HCT116 (cell line): ENCODE measurements at places on chromosomes 3 and 15. TPM values are rescaled to one million over a fixed set of nuclear protein-coding genes. Genes with fewer than 3 reads are reported as not detected.

Gene MKRN3
- 10.1 TPM for total RNA-seq

DNA sequence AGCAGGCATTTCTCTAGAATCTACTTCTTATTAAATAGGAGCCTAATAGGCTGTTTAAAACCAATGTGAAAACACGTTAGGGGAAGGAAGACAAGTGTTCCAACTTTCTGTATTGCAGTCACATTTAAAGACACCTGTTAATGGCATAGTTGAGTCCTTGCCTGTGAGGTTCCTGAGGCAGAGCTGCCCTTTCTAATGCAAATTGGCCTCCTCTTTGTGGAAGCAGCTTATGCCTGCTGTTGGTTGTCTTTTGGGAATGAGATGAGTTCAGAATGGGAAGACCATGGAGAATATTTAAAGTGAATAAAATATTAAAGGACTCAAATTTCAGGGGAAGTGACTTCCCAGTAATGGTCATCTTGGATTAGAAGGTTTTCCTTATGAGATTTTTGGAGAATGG, 51.2 kb downstream of the NEK11 start:
- DNase-seq = no peak
- H3K36me3 ChIP-seq = no peaks in the 10 kb centered on the region
- no peaks in the 10 kb centered on the region for H3K4me1 ChIP-seq
- no peaks in the 10 kb centered on the region for H3K27me3 ChIP-seq
- H3K27ac ChIP-seq = no peak overlapping the region
- H3K4me3 ChIP-seq = no peak overlapping the region

- H3K4me1 ChIP-seq = no peaks in the 10 kb centered on the region
- H3K27ac ChIP-seq = no peak overlapping the region
- H3K4me3 ChIP-seq = no peak overlapping the region
- no peak for DNase-seq
Measured at GRCh38 chr15:79595306-79595705, 163.2 kb downstream of the MINAR1 start.

- no peaks in the 10 kb centered on the region for H3K27me3 ChIP-seq
- DNase-seq = no peak
- H3K4me1 ChIP-seq = no peaks in the 10 kb centered on the region
- H3K4me3 ChIP-seq = no peak overlapping the region
- no peaks in the 10 kb centered on the region for H3K36me3 ChIP-seq
Measured at GRCh38 chr15:58512522-58512921, 80.7 kb downstream of the LIPC start.

DNA sequence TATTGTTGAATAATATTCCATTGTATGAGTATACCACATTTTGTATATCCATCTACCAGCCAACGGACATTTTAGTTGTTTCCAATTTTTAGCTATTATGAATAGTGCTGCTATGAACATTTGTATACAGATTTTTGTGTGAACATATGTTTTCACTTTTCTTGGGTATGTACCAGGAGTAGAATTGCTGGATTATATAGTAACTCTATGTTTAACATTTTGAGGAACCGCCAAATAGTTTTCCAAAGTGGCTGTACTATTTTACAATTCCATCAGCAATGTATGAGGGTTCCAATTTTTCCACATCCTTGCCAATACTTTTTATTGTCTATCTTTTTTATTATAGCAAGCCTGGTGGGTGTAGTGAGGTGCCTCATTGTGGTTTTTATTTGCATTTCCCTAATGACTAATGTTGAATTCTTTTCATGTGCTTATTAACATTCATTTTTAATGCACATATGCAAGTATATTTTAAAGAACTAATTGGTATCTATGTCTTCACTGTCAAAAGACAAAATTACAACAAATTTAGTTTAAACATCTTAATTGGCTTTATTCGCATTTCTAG, 77.5 kb upstream of the PIAS1 start:
- no peaks in the 10 kb centered on the region for H3K36me3 ChIP-seq
- no peak overlapping the region for H3K4me3 ChIP-seq
- no peak overlapping the region for H3K27ac ChIP-seq
- no peak for DNase-seq

Gene HRG
- total RNA-seq = 0.42 TPM

DNA sequence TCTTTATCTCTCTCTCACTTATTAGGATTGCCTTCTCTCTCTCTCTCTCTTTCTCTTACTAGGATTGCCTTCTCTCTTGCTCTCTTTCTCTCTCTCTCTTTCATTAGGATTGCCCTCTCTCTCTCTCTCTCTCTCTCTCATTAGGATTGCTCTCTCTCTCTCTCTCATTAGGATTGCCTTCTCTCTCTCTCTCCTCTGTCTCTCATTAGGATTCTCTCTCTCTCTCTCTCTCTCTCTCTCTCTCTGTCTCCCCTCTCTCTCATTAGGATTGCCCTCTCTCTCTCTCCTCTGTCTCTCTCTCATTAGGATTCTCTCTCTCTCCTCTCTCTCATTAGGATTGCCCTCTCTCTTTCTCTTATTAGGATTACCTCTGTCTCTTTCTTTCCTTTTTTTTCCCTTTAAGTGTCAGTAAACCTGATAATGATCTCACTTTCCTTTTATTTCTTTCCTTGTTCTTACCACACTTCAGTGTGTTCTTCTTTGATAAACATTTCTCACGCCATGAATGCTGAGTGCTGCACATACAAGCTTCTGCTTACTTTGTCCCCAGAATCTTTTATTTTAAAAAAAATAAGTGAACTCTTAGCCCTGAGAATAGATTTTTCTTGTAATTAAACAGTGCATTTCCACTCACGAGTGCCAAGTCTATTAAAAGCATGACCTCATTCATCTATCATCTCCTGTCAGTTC, 243.4 kb upstream of the TBC1D5 start:
- DNase-seq = no peak
- no peaks in the 10 kb centered on the region for H3K36me3 ChIP-seq
- H3K4me1 ChIP-seq = no peaks in the 10 kb centered on the region
- no peak overlapping the region for H3K4me3 ChIP-seq
- no peaks in the 10 kb centered on the region for H3K27me3 ChIP-seq

GRCh38 chr15:40960925-40961324, 7.7 kb downstream of the CHAC1 start:
- H3K4me1 ChIP-seq = peaks cover 11% of the 10 kb centered on the region
- DNase-seq = peak; percentile 21
- no peaks in the 10 kb centered on the region for H3K36me3 ChIP-seq
- H3K4me3 ChIP-seq = no peak overlapping the region

Gene APPL1
- total RNA-seq = 30.8 TPM

DNA sequence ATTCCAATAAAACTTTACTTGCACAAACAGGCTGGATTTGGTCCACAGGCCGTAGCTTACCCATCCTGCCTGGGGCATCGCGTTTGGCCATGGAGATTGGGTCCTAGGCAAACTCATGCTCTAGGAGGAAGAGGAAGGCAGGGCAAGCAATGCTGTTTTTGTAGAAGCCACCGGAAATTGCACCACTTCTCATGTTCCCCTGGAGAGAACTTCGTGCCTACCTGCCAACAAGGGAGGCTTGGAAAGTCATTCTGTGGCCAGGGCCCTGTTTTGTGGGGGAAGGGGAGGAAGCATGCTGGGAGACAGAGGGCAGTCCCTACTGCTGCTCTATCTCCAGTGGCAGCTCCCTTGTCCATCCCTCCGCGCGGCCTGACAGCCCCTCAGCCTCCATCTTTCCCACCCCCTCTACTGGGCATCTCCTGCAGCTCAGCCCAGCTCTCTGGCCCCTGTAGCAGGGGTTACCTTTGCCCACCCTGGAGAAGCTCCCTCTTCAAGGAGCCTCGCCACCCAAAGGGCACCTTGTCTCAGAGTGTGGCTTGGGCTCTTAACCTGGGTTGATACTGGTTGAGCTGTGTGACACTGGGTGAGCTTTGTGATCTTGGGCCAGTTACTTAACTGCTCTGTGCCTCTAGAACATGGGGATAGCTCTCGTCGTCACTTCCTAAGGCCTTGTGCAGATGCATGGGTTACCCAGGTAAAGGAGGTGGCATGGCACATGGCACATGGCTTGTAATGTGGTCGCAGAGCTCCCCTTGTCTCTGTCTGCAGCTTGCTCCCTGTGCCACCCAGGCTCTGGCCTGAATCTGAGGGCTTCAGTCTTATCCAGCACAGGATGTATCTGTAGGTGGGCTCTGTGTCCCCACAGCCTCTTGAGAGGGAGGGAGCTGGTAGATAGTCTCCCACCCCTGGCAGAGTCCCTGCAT, 6.1 kb downstream of the ABTB1 start:
- no peaks in the 10 kb centered on the region for H3K27me3 ChIP-seq
- H3K36me3 ChIP-seq = no peaks in the 10 kb centered on the region
- H3K27ac ChIP-seq = no peak overlapping the region
- H3K4me1 ChIP-seq = peaks cover 2% of the 10 kb centered on the region; the same call in 1 of the 2 replicates

DNA sequence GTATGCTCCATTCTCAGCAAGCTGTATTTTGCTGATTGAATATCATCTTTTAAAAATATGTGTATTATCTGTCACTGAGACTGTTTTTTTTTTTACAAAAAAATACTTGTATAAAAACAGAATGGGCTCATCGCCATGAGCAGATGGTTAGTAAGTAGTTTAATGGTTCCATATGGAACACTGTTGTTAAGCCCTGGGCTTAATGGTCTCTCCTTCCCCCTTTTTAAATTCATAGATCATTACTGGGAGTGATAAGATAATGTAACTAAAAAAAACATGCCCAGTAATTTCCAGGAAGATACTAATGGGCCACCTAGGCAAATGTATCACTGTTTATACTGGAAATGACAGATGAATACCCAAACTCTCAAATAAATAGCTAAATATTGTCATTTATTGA, 95.3 kb upstream of the TPRG1 start:
- no peak overlapping the region for H3K27ac ChIP-seq
- H3K4me1 ChIP-seq = peaks cover 4% of the 10 kb centered on the region; the same call in 1 of the 2 replicates
- no peaks in the 10 kb centered on the region for H3K27me3 ChIP-seq

Gene TYRO3
- 34.6 TPM for total RNA-seq

Gene COL7A1
- total RNA-seq = 11.4 TPM

Gene C3orf70
- total RNA-seq = not detected

DNA sequence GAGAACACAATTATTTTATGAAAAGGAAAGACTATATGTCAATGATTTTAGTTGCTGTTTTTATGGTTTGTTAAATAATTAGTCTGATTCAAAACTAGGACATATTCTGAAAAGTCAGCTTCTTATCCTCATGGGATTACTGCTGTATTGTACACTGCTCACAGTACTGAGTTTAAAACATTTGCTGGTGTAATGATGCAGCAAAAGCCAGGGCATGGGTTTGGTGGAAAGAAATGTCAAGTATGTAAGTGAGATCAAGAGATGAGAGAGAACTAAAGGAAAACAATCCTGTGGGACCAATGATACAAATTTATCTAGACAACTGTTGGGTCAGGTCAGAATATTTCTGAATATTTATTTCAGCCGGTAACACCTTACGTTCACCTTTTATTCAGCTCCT, 210.1 kb upstream of the ARHGEF26 start:
- no peak overlapping the region for H3K4me3 ChIP-seq
- no peaks in the 10 kb centered on the region for H3K27me3 ChIP-seq
- no peaks in the 10 kb centered on the region for H3K4me1 ChIP-seq
- DNase-seq = no peak
- no peaks in the 10 kb centered on the region for H3K36me3 ChIP-seq

Gene CAMKV
- total RNA-seq = 0.10 TPM

Gene CD276
- 75.4 TPM for total RNA-seq

- H3K4me3 ChIP-seq = no peak overlapping the region
- H3K36me3 ChIP-seq = no peaks in the 10 kb centered on the region; the same call in 1 of the 2 replicates
- H3K27me3 ChIP-seq = no peaks in the 10 kb centered on the region; the same call in 1 of the 2 replicates
- H3K27ac ChIP-seq = no peak overlapping the region
Measured at GRCh38 chr15:92510163-92510882, 116.6 kb downstream of the ST8SIA2 start.

GRCh38 chr15:36673039-36673438, 93.6 kb downstream of the CDIN1 start:
- H3K27ac ChIP-seq = no peak overlapping the region
- no peaks in the 10 kb centered on the region for H3K36me3 ChIP-seq
- no peak overlapping the region for H3K4me3 ChIP-seq
- H3K4me1 ChIP-seq = no peaks in the 10 kb centered on the region
- no peaks in the 10 kb centered on the region for H3K27me3 ChIP-seq
- DNase-seq = no peak

Gene NPAP1
- not detected for total RNA-seq

Gene MESD
- total RNA-seq = 22.5 TPM

Gene KLHDC8B
- total RNA-seq = 10.4 TPM

GRCh38 chr15:59399465-59400102, 26.9 kb upstream of the MYO1E start:
- no peak overlapping the region for H3K4me3 ChIP-seq
- no peaks in the 10 kb centered on the region for H3K27me3 ChIP-seq
- H3K4me1 ChIP-seq = no peaks in the 10 kb centered on the region
- H3K27ac ChIP-seq = no peak overlapping the region
- no peak for DNase-seq
- no peaks in the 10 kb centered on the region for H3K36me3 ChIP-seq

Gene FILIP1L
- 0.17 TPM for total RNA-seq

GRCh38 chr3:73510334-73510733, 114.4 kb downstream of the PDZRN3 start:
- H3K27me3 ChIP-seq = peaks cover 18% of the 10 kb centered on the region
- no peaks in the 10 kb centered on the region for H3K4me1 ChIP-seq
- no peak for DNase-seq
- H3K4me3 ChIP-seq = no peak overlapping the region
- no peak overlapping the region for H3K27ac ChIP-seq
- H3K36me3 ChIP-seq = no peaks in the 10 kb centered on the region

GRCh38 chr15:40755812-40756208, 756 bp upstream of the RMDN3 start:
- H3K4me1 ChIP-seq = peaks cover 17% of the 10 kb centered on the region
- no peaks in the 10 kb centered on the region for H3K27me3 ChIP-seq
- peak overlapping the region; percentile 74 for H3K27ac ChIP-seq
- DNase-seq = no peak
- peak overlapping the region; percentile 99 for H3K4me3 ChIP-seq

GRCh38 chr3:45075821-45076625, 49.9 kb downstream of the CLEC3B start:
- DNase-seq = no peak
- no peaks in the 10 kb centered on the region for H3K27me3 ChIP-seq
- H3K4me3 ChIP-seq = no peak overlapping the region
- H3K4me1 ChIP-seq = no peaks in the 10 kb centered on the region; the same call in 1 of the 2 replicates

GRCh38 chr3:167030082-167030725, 349.9 kb downstream of the ZBBX start:
- H3K4me1 ChIP-seq = no peaks in the 10 kb centered on the region
- no peak overlapping the region for H3K4me3 ChIP-seq
- H3K27ac ChIP-seq = no peak overlapping the region

- no peaks in the 10 kb centered on the region for H3K4me1 ChIP-seq
- peaks cover 31% of the 10 kb centered on the region; the same call in 1 of the 2 replicates for H3K27me3 ChIP-seq
- H3K4me3 ChIP-seq = no peak overlapping the region
- no peak for DNase-seq
- no peaks in the 10 kb centered on the region for H3K36me3 ChIP-seq
- no peak overlapping the region for H3K27ac ChIP-seq
Measured at GRCh38 chr3:131713416-131714123, 210.8 kb upstream of the MRPL3 start.

Gene LRTM1
- total RNA-seq = not detected

GRCh38 chr15:77907824-77908751, 169.4 kb downstream of the TBC1D2B start:
- H3K27me3 ChIP-seq = no peaks in the 10 kb centered on the region
- DNase-seq = peak; percentile 36
- peaks cover 19% of the 10 kb centered on the region for H3K4me1 ChIP-seq
- H3K4me3 ChIP-seq = no peak overlapping the region
- peak overlapping the region; percentile 10; the same call in 1 of the 2 replicates for H3K27ac ChIP-seq

GRCh38 chr3:135329479-135329878, 534.4 kb downstream of the EPHB1 start:
- no peaks in the 10 kb centered on the region for H3K4me1 ChIP-seq
- H3K27me3 ChIP-seq = no peaks in the 10 kb centered on the region; the same call in 1 of the 2 replicates
- no peak overlapping the region for H3K27ac ChIP-seq
- DNase-seq = no peak

GRCh38 chr3:72699631-72700030, 148.6 kb downstream of the SHQ1 start:
- no peak overlapping the region for H3K27ac ChIP-seq
- H3K4me3 ChIP-seq = no peak overlapping the region
